ENCODE measurements at places on chromosomes 6 and 20.

DNA sequence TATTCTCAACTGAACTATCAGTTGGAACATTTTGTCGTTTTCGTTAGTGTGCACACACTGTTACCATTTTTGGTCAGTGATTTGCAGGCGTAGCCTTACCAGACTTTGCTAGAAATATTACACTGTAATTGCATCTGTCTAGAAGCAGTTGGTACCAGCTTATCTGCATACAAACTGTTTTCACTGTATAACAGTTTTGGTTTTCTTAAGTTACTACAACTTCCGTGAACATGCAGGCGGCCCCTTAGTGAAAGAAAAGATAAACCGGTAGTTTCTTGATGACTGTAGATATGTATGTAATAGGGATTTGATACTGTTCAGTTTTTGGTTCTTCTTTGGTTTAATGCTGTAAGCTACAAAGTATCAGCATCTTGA lies 1.3 kb downstream of the DSTN start:
- DNase-seq, result peak; percentile 7

GRCh38 chr6:139231206-139231605 lies 60.6 kb downstream of the TXLNB start:
- DNase-seq, result no peak

DNA sequence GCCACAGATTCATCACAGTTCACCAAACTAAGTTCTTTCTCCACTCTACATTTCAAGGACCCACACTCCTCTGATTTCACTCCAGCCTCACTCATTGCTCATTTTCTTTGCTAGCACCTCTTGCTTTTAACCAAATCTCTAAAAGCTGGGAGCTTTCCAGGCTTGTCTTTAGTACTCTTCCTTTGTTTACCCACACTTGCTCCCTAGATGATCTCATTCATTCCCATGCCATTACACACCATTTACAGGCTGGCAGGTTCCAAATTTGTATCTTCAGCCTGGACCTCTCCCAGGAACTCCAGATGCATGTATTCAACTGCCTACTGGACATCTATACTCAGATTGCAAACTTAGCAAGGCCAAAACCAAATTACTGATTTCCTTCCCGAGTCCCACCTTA lies 5.3 kb upstream of the GUCA1B start:
- no peak for DNase-seq

- DNase-seq, result no peak
Measured at GRCh38 chr6:30798494-30798893, 54.1 kb upstream of the IER3 start.

GRCh38 chr20:21229163-21229562 lies 74.0 kb upstream of the XRN2 start:
- no peak for DNase-seq

DNA sequence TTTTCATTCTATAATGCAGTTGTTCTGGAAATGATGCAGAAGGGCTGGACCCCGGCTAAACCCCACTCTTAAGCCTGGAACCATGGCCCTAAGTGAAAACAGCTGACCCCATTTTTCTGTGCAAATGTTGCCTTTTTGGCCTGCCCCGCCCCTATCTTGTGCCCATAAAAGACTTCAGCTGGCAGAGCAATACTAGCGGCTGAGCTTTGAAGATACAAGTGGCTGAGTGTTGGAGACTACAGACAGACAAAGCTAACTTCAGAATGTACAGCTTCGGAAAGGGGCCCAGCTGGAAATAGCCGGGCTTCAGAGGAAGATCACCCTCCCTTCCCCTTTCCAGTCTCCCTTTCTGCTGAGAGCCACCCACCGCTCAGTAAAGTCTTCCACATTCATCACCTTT lies 258.6 kb upstream of the SPTLC3 start:
- no peak for DNase-seq

All from DMS79 treated with DMSO at 0.1 percent for 48 hours (cell line).